ENCODE measurements at places on chromosomes 3 and 15.
A peak's percentile ranks its signal among the peaks of the same experiment; 100 is the strongest.

DNA sequence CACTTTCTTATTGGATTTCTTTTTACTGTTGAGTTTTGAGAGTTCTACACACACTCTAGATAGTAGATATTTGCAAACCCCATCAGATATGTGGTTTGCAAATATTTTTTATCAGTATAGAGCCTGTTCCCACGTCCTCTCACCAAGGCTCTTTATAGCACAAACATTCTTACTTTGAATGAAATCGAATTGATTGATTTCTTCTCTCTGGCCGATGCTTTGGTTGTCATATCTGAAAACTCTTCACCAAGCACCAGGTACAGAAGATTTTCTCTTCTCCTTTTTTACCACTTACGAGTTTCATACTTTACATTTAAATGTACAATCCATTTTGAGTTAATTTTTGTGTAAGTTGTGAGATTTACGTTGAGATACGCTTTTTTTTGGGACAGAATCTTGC, 163.4 kb downstream of the PTPRG start:
- no peak for DNase-seq

- DNase-seq = no peak
Observed at GRCh38 chr3:58119186-58119585, 91.6 kb downstream of the DNASE1L3 start.

- no peak for DNase-seq
Observed at GRCh38 chr15:86327230-86327865, 247.7 kb downstream of the AGBL1 start.

- no peak for DNase-seq
Observed at GRCh38 chr3:45787551-45787950, 8.8 kb downstream of the SLC6A20 start.

GRCh38 chr3:185656321-185656840, 70.3 kb downstream of the SENP2 start:
- DNase-seq = peak; percentile 80

DNA sequence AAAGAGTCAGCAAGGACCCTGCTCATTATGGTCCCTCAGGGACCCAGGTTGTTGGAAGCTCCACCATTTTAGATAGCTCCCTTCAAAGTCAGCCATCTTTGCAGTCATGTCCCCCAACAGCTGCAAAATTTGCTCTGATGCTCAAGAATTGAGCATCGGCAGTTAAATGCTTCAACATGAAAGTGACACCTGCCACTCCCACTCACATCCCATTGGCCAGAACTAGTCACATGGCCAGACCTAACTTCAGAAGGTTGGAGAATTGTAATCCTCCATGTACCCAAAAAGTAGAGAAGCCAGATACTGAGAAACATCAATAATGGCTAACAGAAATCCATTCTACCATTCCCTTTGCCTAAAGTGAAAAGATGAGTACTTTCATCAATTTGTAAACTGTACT, 171.5 kb upstream of the NR2E3 start:
- no peak for DNase-seq

GRCh38 chr3:3353153-3353552, 173.7 kb upstream of the CRBN start:
- no peak for DNase-seq

GRCh38 chr3:129613367-129613740, 6.9 kb upstream of the PLXND1 start:
- DNase-seq = no peak

- no peak for DNase-seq
Observed at GRCh38 chr3:13610006-13610570, 61.2 kb downstream of the FBLN2 start.

DNA sequence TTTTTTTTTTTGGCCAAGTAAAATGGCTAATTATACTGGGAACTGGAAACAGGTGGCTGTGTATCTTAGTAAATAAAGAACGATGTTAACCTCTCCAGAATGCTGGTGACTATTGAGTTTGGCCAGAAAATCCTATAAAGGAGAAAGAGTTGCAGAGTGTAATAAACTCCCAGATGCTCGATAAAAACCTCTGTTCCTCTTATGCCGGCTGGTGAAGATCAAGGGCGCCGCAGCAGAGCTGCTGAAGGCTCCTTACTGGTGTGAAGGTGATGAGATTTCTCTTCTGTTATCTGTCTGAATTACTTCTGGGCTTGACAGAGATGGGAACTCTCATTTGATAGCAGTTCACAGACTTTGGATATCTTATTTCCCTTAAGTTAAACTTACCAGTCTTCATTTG, 104.6 kb downstream of the PTPRG start:
- no peak for DNase-seq

GRCh38 chr15:100055821-100056220, 286.0 kb downstream of the ADAMTS17 start:
- DNase-seq = no peak

DNA sequence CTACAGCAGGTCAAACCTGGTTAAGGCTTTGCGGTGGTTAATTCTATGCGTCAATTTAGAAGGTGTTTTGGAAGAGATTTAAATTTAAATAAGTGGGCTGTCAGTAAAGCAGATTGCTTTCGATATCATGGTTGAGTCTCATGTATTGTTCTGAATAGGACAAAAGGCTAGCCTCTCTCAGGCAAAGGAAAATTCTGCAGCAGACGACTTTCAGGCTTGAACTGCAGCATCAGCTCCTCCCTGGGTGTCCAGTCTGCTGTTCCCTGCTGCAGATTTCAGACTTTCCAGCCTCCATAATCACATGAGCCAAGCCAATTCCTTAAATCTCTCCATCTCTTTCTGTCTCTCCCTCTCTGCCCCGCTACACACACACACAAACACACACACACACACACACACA, 143.2 kb downstream of the TUSC7 start:
- DNase-seq = no peak

DNA sequence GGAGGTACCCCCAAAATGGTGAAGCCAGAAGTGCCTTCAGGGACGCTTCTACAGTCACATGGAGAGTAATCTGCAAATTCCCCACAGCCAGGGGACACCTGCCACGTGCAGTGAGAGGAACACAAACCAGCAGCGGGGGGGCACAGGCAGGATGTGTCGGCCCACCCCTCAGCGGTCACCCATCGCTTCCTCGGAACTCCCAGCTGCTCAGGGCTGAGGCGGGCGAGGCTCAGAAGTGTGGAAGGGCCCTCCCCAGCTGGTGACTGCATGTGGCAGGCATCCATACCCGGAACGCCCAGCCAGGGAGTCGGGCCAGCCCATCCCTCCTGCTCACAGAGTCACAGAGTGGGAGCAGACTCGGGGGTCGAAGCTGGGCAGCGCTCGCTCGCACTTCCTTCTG, 63.7 kb downstream of the SLC12A8 start:
- DNase-seq = no peak

GRCh38 chr15:80199869-80200268, 47.1 kb downstream of the FAH start:
- DNase-seq = no peak

DNA sequence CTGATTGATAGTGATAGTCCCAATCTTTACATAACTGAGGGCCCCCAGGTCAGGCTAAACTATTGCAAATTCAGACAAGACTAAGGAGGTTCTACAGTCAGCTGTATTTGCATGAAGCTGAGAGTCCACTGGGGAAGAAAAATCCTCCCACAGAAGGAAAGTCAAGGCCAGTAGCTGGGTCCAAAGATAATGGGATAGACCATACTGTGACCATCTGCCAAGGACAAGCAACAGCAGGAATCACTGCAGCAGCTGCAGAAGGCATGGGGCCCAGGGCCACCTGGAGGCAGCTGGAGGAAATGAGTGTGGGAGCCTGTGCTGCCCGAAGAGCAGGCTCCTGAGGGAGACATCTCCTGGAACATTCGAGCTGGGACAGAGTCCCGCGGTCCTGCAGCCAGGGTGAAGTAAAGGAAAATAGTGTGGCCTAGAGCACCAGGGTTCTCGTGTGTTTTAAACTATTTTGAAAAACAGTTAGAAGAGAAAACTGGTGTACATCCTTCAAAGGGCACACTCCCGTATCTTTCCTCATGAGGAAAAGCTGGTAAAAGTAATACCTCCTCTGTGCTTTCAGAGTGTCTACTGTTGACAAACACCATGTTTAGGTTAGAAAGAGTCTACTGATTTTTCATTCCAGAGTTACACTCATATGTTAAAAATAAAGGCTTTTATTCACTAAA, 13.2 kb upstream of the TMEM212 start:
- peak; percentile 87 for DNase-seq

- no peak for DNase-seq
Observed at GRCh38 chr15:74412159-74412558, 21.6 kb downstream of the SEMA7A start.

GRCh38 chr3:136632625-136633081, 119.5 kb downstream of the STAG1 start:
- DNase-seq = no peak

DNA sequence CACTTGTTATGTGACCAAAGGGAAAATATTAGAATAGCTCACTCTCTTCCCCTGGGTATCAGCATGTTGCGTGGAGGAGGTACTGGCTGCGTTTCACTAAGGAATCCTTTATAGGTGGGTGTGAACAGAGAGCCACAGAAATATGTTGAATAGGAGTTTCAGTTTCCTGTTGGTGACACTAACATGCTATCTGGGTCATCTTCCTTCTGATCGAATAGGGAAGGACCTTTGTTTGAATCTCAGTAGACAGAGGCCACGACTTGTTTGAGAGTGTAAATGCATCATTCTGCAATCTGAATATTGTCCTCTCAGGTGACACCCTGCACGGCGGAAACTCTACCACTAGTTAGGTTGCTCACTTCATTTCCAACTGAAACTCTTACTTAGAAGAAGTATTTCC, 157.9 kb upstream of the SLC2A2 start:
- no peak for DNase-seq

- no peak for DNase-seq
Observed at GRCh38 chr3:56929809-56930615, 128.3 kb upstream of the ARHGEF3 start.

DNA sequence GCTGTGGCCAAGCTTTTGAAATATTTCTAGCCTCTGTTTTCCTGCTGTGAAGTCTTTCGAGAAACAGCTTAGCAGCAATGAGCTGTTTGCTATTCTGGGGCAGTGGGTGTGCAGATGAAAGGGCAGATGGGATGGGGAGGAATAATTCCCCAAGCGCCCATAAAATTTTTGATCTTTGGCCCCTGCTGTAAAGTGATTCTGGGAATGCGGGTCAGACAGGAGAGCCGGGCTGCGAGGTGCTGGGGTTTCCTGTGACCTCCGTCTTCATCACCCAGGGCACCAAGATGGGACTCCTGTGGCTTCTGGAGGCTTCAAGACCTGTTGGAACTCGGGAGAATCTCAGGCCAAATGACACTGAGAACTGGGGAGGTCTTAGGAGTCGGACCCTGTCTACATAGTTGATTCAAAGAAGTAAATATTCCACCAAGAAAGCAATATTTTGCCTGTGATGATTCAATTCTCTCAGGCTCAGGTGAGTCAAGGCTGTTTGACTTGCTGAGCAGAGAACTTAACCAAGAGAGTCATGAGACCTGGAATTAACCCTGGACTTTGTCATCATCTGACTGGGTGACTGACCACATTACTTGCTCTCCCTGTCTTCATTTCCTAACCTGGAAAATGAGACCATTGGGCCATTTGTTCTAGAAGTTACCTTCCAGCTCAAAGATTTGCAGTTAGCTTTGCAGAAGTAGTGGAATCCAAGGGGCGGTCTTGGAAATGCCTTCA, 86.4 kb downstream of the POLR2M start:
- no peak for DNase-seq

- no peak for DNase-seq
Observed at GRCh38 chr3:154776549-154777225, 303.4 kb upstream of the MME start.

DNA sequence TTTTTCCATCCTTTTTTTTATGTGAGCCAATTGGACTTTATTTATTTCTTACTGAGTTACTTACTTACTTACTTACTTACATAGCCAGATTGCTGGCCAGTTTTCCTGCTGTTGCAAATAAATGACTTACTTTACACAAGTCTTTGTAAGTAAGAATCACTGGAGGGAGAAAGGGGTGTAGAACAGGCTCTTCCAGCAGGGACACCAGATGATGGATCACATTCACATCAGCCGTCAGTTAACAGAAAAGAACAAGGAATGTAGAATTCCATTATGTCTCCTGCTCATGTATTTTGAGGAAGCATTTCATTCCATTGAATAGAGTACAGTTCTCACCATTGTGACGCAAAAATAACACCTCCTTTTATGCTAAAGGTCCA, 188.6 kb downstream of the FNDC3B start:
- no peak for DNase-seq

DNA sequence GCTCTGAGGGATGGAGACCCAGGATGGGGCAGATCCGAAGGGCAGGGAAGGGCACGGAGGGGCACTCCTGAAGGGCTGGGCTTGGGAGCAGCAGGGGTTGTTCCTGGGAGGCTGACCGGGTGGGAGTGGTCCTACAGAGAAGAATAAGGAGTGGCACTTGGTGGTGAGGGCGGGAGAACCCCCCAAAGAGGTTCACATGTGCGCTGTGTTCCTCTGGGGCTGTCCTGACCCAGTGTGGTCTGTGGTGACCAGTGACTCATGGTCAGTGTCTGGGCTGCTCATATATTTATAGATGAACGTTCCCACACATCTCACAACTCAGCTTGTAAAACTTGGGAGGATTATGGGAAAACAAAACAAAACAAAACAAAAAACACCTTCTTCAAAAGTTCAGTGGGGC, 10.0 kb downstream of the TRPM1 start:
- no peak for DNase-seq

DNA sequence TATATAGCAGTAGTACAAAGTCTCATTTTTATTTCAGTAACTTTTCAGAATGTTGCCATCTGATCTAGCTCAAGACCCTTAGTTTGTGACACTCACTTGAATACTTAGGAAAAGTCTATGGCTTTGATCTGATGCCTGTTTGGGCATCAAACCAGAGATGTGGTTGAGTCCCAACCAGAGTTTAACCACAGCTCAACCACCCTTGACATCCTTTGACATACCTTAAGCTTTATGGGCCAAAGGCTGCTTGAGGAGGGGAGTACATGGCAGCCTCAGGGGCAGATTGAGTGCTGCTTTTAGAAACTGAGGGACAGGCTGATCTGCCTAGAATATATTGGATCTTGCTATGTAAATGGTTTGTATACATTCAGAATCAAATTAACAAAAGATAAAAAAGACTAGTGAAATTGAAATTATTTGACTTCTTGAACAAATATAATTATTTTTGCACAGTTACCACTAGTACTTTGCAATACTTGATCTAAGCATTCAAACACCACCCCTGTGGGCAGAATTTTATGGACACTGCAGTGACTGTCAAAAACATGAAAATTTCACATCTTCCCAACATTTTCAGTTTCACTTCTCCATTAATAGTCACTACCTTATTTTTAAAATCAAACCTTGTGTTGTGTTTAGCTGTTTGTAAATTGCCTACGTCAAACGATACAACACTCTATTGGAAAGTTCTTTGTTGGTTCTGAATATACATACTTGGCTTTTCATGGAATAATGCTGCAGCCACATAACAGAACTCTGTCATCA, 199.8 kb downstream of the UBE2E2 start:
- DNase-seq = no peak

DNA sequence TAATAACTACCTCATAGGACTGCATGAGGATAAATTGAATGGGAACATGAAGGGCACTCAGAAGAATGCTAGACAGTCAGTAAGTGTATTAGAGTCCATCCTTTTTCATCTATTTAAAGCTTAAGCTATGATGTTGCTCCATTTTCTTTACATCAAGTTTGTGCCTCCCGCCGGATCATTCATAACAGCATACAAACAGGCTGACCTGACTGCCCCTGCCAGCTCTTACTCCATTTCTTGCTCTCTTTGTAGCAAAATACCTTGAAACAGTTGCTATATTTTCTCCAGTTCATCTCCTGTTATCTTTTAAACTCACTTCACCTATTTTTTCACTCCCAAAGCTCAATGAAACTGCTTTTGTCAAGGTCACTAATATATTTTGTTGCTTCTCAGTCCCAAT, 315.6 kb upstream of the ALCAM start:
- DNase-seq = no peak

Data from ovary (tissue), 10 donors.